NCI-H1105 (cell line): ENCODE measurements at places on chromosomes 1 and 21.

GRCh38 chr1:243250102-243250501 lies 5.0 kb downstream of the CEP170 start:
- no peak for DNase-seq

GRCh38 chr21:46079352-46080170 lies 18.4 kb upstream of the COL6A2 start:
- DNase-seq = no peak

DNA sequence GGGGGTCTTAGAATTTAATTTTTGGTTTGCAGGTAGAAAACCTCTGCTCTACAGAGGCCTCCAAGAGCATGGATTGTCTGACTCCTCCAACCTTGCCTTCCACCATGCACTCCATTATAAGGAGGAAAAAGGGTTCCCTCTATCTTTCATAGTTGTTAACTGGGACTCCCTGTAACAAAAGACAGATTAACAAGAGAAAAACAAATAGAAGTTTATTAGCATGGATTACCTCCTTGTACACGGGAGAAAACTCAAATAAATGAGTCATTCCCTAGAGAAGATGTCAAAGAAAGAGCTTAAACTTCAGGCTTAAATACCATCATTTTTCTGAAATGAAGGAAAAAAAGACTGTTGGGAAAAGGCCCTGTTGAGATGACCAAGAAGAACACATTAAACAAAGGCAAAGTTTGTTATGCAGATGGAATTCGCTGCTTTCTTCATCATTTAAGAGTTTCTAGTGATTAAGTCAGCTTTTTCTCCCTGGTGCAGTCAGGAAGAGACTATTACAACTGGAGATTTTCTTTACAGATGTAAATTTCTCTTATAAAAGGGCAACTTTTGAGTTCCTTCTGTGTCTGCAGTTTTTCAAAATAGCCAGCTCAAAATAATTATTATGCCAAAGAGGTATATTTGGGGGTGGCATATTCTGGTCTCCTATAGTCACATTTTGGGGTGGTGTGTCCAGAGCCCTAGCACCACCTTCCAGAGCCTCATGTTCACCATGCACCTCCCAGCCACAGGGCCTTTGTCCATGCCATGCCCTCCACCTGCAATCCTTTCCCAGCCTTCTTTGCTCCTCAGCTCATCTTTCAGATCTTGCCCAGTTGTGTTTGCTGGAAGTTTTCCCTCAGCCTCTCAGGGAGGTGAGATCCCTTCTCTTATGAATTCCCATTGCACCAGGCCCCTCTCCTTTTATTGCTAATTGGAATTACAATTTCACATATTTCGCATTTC lies 63.1 kb upstream of the KLHDC7A start:
- no peak for DNase-seq

GRCh38 chr1:192342842-192343241 lies 26.1 kb downstream of the RGS21 start:
- DNase-seq = no peak

- no peak for DNase-seq
Measured at GRCh38 chr1:116720364-116721038, 33.7 kb upstream of the CD2 start.

DNA sequence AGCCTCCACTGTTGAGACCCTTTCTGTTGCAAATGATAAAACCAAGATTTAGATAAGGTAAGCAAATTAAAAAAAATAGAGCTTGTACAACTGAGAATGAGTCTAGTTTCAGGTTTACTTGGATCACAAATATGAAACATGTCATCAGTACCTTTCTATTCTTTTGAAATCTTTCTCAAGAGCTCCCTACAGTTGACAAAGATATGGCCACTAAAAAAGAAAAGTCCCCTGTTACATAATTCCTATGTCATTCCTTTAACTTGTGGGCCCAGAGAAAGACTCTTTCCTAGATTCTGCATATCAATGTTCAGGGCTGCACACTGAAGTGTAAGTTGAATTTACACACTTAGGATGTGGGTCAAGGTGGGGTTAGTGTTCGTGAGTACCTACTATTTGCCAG lies 168.1 kb downstream of the PLA2G4A start:
- no peak for DNase-seq

DNA sequence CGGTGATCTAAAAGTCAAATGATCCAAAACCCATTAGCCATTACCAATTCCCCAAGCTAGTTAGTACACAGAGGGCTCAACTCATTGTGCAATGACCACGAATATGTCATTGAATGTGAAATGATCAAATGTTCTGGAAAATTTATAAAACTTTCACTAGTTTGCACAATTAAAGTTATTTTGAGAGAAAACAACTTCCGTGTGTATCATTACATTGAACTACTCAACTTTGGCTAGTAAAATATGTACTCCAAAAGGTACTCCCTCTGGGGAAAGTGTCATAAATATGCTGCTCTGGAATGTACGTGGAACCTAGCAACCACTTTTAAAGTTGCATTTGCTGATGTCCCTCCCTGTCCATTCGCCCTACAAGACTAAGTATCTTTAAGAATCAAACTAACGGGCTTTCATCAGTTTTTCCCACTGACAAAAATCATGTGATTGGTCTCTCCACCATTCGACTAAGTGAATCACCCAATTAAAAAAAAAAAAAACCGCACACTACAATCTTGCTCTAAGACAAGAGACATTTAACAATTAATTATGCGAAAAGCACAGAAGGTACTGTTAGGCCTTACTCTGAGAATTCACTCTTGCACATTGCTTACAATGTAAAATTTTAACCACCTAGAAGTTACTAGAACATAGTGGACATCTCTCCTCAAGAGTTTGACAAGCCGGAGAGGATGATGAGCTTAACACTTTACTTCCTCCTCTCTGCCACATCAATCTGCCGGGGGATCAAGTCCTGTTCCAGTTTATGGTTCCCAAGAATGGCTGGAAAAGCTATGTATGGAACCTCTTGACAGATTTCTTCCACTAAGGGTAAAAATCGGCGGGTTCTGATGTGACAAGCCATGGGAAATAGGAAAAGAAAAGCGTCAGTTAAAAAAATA lies 1.2 kb downstream of the ACBD3 start:
- DNase-seq = no peak

- no peak for DNase-seq
Measured at GRCh38 chr21:15207635-15208370, 143.0 kb upstream of the NRIP1 start.

GRCh38 chr1:226027538-226028217 lies 28.5 kb upstream of the SDE2 start:
- no peak for DNase-seq

- no peak for DNase-seq
Measured at GRCh38 chr1:228898582-228898992, 163.3 kb downstream of the RHOU start.

GRCh38 chr21:15001857-15002606 lies 62.8 kb downstream of the NRIP1 start:
- no peak for DNase-seq

DNA sequence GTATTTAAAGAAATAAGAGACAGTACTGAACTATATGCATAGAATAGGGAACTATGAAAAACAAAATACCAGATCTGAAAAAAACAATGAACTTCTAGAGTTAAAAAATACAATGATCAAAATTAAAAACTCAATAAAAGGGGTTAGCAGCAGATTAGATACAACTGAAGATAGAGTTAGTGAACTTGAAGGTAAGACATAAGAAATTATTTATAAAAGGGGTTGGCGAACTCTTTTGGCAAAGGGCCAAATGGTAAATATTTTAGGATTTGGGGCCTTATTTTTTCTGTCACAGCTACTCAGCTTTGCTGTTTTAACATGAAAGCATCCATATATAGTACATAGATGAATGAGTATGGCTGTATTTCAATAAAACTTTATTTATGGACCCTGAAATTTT lies 111.4 kb downstream of the ST3GAL3 start:
- DNase-seq = no peak

GRCh38 chr1:151860504-151861187 lies 7.1 kb upstream of the THEM5 start:
- no peak for DNase-seq

DNA sequence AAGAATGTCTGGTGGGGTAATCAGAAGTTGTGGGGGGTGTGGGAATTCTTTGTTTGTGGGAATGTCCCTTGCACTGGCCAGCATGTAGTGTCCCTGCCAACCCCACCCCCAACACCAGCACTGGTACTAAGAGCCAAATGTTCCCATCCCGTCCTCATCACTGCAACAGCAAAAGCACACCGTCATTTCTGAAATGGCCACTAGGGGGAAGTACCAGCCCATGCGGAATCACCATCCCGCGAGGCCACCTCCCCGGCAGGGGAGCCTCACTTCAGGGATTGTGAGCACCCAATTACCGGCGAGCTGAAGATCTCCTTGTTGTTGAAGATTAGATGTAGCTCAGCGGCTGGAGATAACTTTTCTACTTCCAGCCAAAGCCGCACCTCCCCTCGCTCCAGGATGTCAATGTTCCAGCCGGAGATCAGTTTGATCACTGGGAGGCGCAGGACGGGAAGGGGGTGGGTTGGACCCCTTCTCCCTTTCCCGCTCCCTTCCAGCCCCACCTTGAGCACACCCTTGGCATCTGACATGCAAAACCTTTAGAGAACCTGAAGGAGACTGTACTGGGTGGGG lies 41.0 kb downstream of the MYOM3 start:
- peak; percentile 55 for DNase-seq

DNA sequence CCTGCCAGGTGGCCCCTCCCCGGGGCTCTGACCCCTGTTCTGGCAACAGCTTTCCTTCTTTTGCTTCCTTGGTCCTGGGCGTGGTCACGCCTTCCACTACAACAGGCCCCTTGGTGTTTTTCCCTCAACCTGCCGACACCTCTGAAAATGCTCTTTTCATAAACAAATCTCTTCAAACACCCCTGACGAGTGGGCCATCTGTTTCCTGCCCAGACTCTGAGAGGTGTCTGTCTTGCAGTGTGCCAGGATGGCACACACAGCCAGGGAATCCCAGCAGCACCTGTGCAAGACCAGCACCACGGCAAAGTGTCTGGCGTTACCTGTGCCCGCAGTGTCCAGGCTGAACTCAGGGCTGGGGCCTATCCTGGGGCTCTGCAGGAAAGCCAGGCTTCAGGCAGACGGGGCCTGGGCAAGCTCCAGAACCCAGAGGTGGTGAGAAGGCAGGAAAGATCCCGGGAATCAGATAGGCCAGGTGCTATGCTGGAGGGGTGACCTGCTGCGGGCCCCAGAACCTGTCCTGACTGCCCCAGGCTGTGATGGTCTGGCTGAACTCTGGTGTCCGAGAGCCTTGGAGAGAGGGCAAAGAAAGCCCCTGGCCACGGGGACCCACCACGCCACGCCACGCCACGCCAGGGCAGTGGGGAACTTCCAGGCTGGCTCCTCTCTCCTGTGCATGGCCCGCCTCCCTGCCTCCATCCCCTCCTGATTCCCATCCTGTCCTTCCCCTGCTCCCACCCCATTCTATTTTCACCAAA lies 88.9 kb downstream of the SIK1 start:
- no peak for DNase-seq

GRCh38 chr1:86778569-86779239 lies 74.3 kb downstream of the SH3GLB1 start:
- no peak for DNase-seq
